ENCODE measurements at places on chromosomes 6 and 20.

GRCh38 chr20:19817017-19817416, 59.0 kb downstream of the RIN2 start:
- peaks cover 15% of the 10 kb centered on the region for H3K4me1 ChIP-seq
- H3K27ac ChIP-seq, result no peak overlapping the region
- DNase-seq, result no peak
- no peaks in the 10 kb centered on the region for H3K36me3 ChIP-seq
- H3K27me3 ChIP-seq, result no peaks in the 10 kb centered on the region

- no peaks in the 10 kb centered on the region for H3K4me1 ChIP-seq
- no peak for DNase-seq
- no peak overlapping the region for H3K4me3 ChIP-seq
- no peaks in the 10 kb centered on the region for H3K36me3 ChIP-seq
- H3K27me3 ChIP-seq, result no peaks in the 10 kb centered on the region
These were observed 753.9 kb downstream of the COL12A1 start for GRCh38 chr6:74451953-74452352.

GRCh38 chr6:144086959-144087358, 8.4 kb downstream of the SF3B5 start:
- no peaks in the 10 kb centered on the region for H3K27me3 ChIP-seq
- no peaks in the 10 kb centered on the region for H3K4me1 ChIP-seq
- no peak overlapping the region for H3K27ac ChIP-seq

GRCh38 chr6:21856844-21857243, 263.3 kb downstream of the SOX4 start:
- no peaks in the 10 kb centered on the region for H3K27me3 ChIP-seq
- no peaks in the 10 kb centered on the region for H3K36me3 ChIP-seq
- DNase-seq, result no peak
- H3K27ac ChIP-seq, result no peak overlapping the region
